ENCODE measurements at places on chromosomes 2 and 18.

- no peak for DNase-seq
Observed at GRCh38 chr2:10149635-10150034, 27.1 kb downstream of the RRM2 start.

- DNase-seq, result no peak
Observed at GRCh38 chr2:17912266-17912691, 33.8 kb downstream of the KCNS3 start.

DNA sequence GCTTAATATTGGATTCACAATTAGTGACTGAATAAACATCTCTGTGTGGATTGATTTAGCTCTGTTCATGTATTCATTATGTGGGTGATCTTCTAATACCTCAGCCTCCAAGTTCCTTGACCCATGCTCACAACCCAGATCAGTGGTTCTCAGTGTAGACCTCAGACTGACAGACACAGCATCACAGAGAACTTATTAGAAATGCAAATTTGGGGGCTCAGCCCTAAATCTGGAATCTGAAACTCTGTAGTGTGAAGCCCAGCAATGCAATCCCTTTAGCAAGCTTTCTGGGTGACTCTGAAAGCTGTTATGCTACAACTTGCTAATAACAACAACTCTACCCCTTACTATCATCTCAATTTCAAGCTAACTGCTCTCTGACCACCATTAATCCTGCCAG is 273.1 kb upstream of the FANCL start:
- DNase-seq, result no peak

DNA sequence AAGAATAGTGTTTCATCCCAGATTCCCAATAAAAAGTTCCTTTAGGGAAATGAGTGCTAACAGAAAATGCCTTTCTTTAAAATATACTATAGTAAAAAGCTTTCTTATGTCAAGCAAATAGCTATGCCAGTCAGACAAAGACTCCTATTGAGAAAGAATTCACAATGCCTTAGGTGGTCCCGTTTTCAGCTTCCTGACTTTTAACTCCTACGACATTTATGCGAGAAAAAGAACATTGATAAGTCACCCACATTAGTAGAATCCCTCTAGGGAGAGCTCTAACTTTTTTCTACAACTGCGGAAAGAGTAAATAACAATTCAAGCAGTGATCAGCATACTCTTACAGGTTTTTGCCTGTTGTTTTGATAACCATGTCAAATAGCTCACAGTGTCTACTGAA is 750.8 kb upstream of the ACVR2A start:
- no peak for DNase-seq

DNA sequence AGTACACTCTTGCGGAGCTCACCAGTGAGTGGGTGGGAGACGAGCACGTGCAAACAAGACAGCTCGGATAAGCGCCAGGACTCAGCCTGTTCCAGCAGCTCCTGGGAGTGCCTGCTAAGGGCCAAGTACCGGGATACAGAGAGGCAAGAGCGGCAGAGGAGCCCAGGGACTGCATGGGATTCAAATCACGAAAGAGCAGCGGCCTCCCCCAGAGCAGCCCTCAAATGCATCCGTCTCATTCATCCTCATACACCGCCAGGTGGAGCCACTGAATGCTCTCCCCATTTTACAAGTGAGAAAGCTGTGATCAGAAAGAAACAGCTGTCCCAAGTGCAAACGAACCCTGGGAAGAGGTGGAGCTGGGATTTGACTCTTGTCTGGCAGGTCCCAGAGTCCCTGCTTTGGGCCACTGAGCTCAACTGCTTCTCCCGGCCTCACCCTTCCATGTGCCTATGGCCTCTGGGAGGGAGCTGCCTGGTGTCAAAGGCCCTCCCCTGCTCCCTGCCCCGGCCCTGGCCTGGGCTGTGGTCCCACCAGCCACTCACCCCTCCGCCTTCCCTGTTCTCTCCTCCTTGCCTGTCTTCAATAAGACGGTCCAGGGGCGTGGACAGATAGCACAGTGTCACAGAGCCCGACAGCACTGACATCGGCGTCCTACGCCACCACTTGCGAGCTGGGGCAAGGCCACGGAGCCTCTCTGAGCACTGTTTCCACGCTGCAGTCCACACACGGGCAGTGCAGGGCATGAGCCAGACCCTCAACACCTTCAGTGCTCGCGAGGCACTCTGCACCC is 72.8 kb upstream of the TAF1B start:
- no peak for DNase-seq

DNA sequence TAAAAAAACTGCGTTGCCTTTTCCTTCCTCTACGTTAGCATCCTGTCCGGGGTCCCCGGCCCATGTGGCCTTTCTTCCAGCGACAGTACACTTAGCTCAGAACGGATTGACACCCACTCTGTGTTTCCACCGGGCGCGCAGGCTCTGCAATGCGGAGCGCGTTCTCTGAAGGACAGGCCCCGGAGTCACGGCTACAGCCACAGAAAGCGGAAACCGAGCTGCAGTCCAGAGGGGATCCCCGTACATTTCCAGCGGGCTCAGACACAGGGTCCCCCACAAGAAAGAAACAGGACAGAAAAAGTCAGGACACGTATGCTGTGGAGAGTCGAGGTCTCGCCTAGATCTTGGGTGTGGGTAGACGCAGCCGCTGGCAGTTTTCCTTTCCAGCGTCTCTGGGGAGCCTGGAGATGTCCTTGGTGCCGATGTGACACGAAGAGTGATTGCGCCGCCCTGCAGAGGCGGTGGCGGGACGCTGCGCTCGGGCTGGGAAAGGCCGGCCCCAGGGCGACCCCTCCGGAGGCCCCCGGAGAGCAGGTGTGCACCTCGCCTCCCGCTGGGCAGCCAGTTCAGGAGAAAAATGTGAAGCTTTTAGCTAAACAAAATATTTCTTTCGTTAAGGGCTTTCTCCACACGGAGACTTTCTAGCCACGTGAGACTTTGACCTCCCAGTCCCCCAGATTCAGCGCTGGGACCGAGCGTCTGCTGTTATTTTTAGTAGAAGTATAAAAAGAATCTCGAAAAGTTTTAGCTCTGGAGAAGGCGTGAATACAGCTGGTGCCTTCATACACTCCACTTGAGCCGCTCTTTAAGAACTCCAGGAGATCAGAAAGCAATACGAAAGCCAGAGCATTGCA is 1.3 kb upstream of the ACKR3 start:
- no peak for DNase-seq

GRCh38 chr2:143513081-143513480 is 383.9 kb downstream of the ARHGAP15 start:
- DNase-seq, result no peak

- DNase-seq, result no peak
Observed at GRCh38 chr2:71154798-71155197, 24.4 kb downstream of the MPHOSPH10 start.

DNA sequence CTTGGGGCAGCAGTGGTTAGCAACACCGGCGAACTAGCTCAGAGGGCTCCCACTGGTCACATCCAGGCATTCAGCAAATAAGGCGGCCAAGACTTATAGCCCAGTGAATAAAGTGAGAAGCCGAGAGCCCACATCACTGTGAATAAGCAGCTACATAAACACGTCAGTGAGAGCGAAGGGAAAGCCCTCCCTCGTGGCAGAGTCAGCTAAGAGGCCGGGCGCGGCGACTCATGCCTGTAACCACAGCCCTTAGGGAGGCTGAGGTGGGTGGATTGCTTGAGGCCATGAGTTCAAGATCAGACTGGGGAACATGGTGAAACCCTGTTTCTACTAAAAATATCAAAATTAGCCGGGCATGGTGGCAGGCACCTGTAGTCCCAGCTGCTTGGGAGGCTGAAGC is 5.2 kb downstream of the D2HGDH start:
- DNase-seq, result no peak

DNA sequence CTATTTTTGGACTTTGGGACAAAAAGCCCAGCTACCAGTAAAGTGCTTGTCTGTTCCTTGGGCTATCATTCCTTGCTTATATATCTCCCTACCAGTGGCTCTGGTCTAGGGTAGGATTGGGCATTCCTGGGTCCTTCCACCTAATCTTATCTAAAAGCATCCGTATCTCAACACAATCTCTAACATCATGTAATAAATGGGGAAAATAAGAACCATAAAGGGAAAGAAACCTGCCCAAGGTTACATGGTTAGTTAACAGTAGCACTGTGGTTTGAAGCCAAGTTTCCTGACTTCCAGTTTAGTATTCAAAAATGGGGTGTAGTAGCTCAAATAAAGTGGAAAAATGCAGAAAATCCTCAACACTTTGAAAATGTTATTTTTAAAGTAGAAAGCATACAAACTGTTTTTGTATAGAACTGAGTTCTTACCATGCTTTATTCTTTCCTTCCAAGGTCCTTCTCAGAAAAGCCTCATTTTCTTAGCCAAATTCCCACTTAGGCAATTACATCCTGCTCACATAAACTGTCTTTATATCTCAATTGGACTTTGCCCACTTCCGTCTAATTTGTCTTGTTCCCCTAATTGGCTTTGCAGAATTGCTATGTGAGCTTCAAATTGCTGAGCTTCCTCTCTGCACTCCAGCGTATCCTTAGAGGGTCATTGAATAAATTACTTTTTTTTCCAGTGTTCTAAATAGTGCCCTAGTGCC is 273.1 kb upstream of the UBE2E3 start:
- DNase-seq, result no peak

GRCh38 chr18:30987467-30988241 is 54.9 kb downstream of the DSC3 start:
- no peak for DNase-seq

DNA sequence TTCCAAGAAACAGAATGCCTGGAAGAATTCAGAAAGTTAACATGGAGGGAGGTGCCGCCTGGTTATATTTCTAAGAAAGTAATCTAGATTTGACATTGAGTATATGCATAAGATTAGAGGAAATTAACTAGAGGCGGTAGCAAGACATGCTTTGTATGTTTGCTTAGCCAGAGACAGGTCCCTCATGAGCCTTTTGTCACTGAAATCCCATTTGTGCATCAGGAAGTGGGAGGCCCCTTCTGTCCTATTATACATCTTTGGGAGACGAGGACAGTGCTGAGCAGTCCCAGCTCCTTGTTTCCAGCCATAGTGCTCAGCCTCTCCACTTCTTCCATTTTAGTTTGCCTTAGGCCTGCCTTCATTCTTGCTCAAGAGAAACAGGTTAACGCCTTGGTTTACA is 115.4 kb upstream of the LHCGR start:
- DNase-seq, result no peak

DNA sequence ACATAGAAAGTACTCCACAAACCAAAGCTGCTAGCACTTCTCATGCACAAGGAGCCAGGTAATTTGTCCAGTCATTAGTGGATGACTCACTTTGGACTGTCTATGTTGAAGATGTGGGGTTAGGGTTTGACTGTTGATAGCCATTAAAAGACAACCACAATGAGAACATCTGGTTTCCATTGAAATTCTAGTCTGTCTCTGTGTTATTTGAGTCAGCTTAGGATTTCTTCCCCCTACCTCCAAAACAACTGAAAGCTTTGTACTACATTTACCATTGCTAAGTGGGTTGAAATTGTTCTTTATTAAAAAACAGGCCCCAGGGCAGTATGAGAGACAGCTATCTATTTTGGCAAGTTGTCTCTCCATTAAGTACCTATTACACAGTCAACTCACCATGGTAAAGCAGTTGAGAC is 50.2 kb upstream of the ANKRD44 start:
- DNase-seq, result no peak

- DNase-seq, result no peak
Observed at GRCh38 chr2:238803996-238804870, 43.7 kb upstream of the TWIST2 start.

DNA sequence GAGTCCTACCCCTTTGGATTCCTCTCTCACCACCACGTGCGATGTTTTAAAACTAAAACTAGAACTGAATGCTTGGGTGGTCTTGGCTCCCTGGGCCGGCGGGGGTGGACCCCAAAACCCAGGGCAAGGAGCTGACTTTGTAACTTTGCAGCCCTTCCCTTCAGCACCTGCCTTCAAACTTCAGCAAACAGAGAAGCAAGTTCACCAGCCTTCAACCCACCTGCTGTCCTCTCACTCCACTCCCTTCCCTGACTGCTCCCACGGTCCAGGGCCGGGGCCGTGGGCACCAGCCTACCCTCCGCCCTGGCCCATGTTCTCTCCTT is 54.5 kb downstream of the COL6A3 start:
- DNase-seq, result no peak

- DNase-seq, result no peak
Observed at GRCh38 chr2:234913208-234913626, 38.6 kb upstream of the SH3BP4 start.

DNA sequence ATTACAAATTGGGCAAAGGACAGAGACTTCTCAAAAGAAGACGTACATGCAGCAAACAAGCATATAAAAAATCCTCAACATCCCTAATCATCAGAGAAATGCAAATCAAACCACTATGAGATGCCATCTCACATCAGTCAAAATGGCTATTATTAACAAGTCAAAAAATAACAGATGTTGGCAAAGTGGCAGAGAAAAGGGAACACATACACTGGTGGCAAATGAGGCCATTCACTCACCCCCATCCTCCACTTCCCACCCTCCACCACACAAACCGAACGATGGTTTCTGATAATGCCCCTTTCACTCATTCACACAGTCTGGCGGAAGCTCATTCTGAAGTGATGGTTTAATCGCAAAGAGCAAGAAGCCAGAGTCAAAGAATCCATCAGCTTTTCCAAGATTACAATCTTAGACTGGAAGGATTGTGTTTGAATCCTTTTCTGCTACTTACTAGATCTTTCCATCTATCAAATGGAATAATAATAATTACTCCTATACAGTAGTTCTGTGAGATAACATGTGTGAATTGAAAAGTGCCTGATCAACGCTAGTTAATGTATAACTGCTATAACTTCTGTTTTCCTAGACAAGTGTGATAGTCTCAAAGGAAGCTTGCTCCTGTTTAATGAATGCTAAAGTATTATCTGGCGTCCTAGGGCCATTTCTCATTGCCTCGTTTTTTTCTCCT is 16.9 kb upstream of the CD28 start:
- DNase-seq, result no peak

GRCh38 chr2:193583638-193584400 is 1389.1 kb upstream of the TMEFF2 start:
- no peak for DNase-seq

DNA sequence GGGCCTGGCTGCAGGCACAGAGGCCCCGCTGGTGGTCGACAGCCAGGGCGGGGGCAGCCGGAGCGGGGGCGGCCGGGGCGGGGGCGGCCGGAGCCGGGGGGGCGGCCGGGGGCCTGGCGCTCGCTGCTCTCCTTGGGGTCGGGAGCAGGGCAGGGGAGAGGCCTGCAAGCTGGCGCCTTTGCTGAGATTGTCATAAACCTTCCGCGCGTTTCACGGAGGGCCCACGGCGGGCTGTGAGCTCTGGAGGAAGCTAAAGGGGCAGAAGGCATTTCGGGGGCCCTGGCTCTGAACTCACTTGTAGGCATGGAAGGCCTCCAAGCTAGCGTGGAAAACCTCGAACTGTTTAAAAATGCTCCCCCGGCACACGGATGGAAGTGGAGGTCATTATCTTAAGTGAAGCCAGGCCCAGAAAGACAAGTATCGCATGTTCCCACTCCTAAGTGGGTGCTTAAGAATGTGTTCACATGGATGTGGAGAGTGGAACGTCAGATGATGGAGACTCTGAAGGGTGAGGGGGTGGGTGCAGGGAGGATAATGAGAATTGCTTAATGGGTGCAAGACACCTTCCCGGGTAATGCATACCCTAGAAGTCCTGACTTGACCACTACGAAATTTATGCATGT is 629 bp downstream of the PRELID3A start:
- no peak for DNase-seq

Measured in stimulated activated CD8-positive, alpha-beta memory T cell treated with anti-CD3 and anti-CD28 coated beads, Interleukin-15, amount 100 ng/mL, for 24 hours (primary cell).